ENCODE measurements at places on chromosomes 6 and 20. TPM values are rescaled to one million over a fixed set of nuclear protein-coding genes. Genes with fewer than 3 reads are reported as not detected.
A peak's percentile ranks its signal among the peaks of the same experiment; 100 is the strongest.

DNA sequence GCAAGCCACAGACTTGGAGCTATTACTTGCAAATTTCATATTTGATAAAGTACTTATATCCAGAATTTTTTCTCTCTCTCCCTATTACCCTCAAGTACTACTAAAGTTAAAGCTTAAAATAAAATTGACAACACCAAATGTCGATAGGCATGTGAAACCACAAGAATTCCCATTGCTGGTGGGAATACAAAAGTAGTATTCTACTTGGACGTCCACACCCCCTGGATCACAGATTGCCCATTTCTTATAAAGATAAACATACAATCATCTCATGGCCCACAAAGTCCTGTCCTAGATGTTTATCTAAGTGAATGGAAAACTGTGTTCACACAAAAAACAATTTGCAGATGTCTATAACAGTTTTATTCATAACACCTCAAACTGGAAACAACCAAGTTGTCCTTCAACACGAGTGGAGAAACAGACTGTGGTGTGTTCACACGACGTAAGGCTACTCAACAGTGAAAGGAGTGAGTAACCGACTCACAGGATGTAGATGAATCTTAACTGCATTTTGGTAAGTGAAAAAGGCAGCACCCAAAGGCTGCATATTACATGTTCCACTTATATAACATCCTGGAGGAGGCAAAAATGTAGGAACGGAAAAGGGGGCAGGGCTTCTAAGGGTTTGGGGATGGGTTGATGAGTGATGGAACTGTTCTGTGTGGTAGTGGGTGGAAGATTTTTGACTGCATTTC, 297.4 kb downstream of the THBS2 start:
- no peak for DNase-seq

DNA sequence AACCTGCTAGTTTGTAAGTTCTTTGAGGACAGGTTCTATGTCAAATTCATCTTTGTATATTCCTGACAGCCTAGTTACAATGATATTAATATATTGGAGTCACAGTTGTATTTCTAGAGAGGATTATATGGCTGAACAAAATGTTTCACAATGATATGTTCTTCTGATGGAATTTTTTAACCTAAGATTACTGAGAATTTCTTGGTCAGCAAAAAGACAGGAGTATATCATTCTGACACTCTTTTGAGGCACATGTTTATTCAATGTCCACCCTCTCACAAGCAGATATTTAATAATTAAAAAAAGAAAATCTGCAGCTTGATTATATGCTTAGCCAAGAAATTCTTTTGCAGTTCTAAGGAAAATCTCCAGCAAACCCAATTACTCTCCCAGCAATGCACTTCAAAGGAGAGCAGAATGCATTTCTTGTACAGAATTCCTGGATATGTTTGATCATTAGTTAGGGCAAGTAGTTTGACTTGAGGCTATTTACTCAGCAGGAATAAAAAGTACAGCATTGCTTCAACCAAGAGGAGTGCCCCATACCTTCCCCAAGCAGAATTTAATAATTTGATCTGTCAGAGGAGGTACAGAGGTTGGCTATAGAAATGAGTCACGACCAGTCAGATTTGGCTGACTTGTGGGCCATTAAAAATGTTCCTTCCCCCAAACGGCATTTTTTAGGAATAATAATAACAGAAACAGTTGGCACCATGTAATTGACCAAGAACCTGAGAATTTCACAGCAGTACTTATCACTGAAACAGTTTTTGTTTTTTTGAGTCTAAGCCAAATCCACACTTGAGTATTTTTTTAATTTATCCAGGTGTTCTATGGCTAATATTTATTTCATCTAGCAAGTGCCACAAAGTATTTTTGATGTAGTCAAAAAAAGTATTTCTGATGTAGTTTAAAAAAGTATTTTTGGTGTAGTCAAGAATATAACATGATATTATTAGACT, 508.1 kb upstream of the FLRT3 start:
- DNase-seq: no peak

DNA sequence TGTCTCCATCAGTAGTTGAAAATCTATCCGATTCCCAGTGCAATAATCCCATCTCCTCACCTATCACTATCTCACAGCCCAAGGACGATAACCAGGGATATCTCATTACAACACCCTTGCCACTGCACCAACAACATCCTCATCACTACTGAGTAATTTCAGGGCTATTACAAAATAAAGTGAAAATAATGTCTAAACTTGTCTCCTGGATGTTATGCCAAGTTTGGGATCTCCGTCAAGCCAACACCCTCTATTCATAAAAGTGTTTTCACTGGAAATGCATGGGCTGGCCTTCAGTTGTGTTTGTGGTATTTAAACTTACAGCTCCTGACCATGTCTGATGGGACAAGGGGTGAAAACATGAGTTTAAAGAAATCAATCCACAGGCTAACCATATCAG, 42.0 kb upstream of the STMND1 start:
- DNase-seq: no peak

- no peak for DNase-seq
Measured at GRCh38 chr20:1646975-1647431, 10.6 kb downstream of the SIRPG start.

- DNase-seq: no peak
Measured at GRCh38 chr20:12762725-12763124, 246.0 kb upstream of the SPTLC3 start.

DNA sequence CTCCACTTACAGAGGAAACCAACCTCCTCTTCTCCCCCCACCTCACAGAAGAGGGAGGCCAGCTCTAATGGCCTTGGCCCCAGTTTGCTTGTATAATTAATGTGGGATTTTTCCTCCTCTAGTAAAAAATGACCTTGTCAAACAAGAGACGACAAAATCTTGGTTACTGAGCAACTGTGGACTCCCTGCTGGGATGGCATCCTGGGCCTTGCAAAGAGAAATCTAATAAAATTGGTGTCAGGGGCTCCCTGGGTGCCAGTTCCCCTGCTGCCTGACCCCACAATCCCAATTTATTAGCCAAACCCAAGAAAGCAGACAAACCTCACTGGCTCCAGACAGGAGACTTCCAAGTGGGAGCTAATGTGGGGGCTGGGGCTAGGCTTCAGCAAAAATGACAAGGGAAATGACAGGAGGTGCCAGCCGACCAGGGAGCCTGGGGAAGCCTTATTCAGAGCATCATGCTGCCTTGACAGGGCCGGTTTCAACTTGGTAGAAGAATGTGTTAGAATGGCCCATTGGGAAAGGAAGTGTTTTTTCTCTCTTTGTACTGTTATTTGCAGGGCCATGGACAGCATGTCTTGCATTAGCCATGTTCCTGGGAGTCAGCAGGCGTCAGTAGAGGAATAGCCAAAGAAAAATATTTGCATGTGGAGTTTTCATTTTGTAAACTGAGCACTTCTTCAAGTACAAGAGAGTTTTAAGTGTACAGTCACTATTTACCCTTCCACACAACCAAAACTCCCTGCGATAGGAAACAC, 816.9 kb downstream of the DHX35 start:
- DNase-seq: no peak

- DNase-seq: no peak
Measured at GRCh38 chr6:41568585-41569384, 22.6 kb downstream of the FOXP4 start.

- DNase-seq: no peak
Measured at GRCh38 chr6:169930799-169931198, 179.4 kb downstream of the ERMARD start.

- DNase-seq: no peak
Measured at GRCh38 chr20:44582311-44583025, at the start of gene PKIG. Gene PKIG, plus strand, starts transcription at chr20:44582579. Its CDS starts 31,978 bp downstream, at chr20:44614557.

- no peak for DNase-seq
Measured at GRCh38 chr20:53814060-53814459, 220.4 kb upstream of the ZNF217 start.

DNA sequence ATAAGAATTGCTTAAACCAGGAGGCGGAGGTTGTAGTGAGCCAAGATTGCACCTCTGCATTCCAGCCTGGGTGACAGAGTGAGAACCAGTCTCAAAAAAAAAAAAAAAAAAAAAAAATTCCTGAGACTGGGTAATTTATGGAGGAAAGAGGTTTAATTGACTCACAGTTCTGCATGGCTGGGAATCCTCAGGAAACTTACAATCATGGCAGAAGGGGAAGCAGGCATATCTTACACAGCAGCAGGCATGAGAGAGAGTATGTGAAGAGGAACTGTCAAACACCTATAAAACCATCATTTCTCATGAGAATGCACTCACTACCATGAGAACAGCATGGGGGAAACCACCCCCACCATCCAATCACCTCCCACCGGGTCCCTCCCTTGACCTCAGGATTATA, 1.8 kb upstream of the FKBP1A start:
- no peak for DNase-seq

- peak; percentile 91 for DNase-seq
Measured at GRCh38 chr6:30102970-30103871, 9.7 kb downstream of the TRIM31 start.

Gene PSMB9
- 173 TPM for total RNA-seq

Gene KIFC1
- total RNA-seq: 3.4 TPM

Gene MCM8
- 6.2 TPM for total RNA-seq

Gene PNLDC1
- not detected for total RNA-seq

Gene DNMT3B
- total RNA-seq: 0.94 TPM

Gene IL17F
- not detected for total RNA-seq

Gene ECT2L
- not detected for total RNA-seq

Gene EPHA7
- 9.3 TPM for total RNA-seq

Gene F13A1
- 25.2 TPM for total RNA-seq
